ENCODE measurements at places on chromosomes 6 and 20.
A peak's percentile ranks its signal among the peaks of the same experiment; 100 is the strongest.

DNA sequence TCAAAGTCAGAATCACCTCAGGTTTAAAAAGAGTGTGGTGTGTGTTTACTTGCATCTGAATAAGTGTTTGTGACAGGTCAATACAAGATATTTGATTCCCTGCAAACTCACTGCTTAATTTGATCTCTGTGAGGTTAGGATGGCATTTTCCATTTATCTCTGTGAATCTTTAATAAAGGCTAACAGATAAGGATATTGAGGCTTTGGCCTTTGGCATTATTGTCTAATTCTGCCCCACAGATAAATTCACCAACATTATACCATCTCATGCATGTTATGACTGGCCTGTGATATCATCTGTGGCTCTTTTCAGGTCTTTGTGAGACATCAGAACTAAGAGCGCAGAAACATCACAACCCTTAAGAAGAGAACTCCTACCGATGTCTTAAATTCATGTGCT lies 84.7 kb downstream of the TRMT6 start:
- no peak for DNase-seq

- DNase-seq = no peak
Observed at GRCh38 chr6:161732594-161732993, 458.7 kb upstream of the AGPAT4 start.

DNA sequence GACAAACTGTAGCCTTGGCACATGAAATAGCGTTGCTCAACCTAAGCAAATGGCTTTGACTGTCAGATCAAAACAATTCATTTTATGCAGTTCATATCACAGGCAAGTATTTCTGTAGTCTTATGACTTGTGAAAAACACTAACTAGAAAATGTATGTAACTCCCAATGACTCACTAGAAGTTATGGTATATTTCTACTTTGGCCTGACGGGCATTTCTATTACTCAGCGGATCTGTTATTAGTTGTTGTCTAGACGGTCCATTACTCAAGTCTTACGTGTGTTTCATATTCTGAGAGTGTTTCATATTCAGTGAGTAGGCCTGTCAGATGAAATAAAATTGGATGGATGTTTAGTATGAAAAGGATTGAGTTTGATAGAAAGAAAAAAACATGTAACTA lies 880.9 kb downstream of the PRIM2 start:
- no peak for DNase-seq

- DNase-seq = no peak
Observed at GRCh38 chr20:56637576-56637975, 8.5 kb downstream of the TFAP2C start.

DNA sequence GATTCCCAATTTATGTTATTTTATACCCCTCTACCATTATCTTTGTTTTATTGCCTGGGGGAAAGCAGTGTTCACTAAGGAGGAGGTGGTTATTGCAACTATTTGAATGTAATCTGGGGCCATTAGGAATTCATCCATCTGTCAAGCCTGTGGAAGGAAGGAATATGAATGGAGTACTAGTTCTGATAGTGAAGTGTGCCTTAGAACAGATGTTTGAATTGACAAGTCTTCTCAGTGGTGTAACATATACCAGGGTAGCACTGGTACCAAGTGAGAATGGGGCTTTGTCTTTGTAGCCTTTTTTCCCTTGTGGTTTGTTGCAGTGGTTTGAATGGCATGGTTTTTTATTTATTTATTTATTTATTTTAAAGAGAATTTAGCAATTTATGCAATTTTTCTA lies 27.9 kb upstream of the HDAC2 start:
- DNase-seq = no peak

DNA sequence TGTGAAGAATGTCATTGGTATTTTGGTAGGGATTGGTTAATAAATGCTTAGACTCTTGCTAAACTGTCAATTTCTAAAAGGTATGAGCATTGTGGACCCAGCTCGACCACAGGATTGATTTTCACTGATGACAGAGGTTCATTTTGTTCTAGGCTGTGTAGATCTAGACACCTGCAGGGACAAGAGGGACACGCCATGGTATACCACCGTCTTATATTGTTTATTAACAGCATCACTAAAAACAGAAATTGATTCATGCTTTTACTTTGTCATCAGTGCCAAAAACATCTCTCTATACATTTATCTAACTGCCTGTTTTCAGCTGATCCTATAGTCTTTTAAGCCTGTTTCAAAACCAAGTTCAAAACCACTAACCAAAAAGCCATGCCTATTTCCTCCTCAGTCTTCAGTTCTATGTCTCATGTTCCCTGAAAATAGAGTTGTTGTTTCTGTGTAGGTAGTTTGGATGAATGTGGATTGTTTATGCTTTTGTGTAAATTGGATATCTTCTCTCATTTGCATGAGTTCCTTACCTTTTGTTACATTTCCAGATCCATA lies 109.8 kb downstream of the JAG1 start:
- no peak for DNase-seq

GRCh38 chr6:44012078-44012493 lies 115.2 kb downstream of the MRPL14 start:
- DNase-seq = no peak

GRCh38 chr6:15516378-15516777 lies 146.4 kb downstream of the DTNBP1 start:
- DNase-seq = no peak

DNA sequence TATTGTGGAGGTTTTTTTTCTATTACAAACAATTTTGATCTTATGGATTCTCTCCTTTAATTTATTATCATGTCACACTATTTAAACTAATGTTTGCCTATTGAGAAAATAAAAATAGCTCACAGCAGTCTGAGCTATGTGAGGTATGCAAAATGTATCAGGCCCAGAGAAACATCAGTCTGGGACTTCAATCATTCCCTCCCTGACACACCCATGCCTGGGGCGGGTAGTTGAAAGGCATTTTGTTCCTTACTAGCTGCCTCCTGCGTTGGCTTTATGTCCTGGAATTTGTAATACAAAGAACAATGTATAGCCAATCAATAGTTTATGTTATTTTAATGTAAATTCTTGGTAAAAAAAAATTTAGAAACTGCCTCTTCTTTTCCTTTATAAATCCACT lies 403.3 kb downstream of the EPM2A start:
- no peak for DNase-seq

DNA sequence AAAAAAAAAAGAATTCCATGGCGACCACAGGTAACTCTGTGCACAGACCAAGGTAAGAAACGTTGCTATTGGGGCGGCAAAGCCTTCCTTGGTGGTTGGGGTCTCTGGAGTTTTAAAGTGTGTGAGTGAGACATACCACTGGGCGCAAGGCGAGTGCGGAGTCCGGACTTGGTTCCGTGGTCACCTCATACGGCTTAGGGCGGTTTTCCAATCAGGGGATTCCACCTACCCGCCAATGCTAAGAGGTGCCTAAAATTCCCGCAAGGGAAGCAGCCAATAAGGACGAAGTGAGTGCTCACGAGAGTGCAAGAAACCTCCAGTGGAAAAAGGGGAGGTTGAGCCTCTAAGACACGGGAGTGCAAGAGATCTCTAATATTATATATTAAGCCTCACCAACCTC lies 68.6 kb upstream of the PRSS16 start:
- DNase-seq = no peak

- DNase-seq = no peak
Observed at GRCh38 chr6:71222671-71223070, 65.9 kb upstream of the OGFRL1 start.

DNA sequence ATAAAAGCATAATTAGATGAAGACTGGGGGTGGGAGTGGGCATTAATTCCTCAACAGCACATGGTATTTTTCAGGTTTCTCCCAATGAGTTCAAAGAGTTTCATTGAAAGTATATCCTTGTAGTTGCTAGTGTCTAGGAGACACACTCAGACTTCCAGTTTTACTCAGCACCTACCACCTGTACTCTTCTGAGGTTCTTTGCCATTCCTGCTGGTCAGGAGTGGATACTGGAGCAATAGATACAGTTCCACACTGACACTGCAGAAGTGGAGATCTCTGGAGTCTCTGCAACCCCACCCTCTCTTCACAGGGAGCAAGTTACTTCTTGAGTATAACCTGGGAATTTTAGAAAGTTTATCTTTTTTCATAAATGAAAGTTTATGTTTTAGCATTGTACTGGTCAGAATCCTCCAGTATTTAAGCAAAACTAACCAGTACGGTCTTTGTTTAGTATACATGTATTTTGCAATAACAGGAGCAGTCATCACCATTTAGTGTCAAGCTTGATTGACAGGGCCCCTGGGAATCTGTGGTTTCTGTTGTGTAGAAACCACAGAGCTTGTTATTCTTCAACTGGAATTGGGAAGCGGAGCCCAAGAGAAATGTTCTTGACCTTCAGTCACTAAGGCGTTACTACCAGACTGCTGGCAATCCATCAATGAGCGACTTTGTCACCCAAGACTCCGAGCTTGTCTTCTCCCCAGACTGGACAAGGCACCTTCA lies 148.1 kb downstream of the ZDHHC14 start:
- no peak for DNase-seq

DNA sequence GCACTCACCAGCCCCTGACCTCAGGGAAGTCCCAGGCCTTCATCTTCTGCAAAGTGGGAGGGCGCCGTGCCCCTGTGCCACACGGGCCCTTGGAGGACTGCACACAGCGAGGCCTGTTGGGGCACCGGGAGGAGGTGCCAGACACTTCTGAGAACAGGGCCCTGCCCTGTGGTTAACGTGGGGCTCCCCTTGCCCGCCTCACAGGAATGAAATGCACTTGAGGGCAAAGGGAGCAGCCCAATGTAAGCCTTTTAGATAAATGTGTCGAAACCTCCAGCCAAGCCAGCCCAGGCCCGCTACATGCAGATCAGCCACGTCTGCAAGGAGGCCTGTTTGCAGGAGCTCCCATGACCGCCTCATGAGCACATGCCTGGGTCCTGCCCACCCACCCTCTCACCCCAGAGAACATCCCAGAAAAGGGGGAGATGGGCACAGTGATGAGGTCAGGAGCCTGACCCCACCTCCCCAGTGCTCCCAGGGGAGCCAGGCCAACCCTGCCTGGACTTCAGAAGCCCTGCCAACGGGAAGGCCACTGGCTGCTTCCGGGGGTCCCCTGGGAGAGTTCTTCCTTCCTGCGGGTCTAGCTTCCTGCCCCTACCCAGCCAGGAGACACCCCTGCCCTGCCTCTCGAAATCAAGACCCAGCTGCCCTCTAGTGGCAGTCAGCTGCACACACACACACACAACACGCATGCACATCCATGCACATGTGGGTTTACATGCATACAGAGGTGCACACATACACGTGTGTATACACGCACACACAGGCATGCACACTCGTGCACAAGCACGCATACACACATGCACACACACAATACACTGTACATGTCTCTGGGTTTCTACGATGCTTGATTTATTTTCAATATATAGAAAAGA lies 178.7 kb downstream of the TAF4 start:
- peak; percentile 15 for DNase-seq

DNA sequence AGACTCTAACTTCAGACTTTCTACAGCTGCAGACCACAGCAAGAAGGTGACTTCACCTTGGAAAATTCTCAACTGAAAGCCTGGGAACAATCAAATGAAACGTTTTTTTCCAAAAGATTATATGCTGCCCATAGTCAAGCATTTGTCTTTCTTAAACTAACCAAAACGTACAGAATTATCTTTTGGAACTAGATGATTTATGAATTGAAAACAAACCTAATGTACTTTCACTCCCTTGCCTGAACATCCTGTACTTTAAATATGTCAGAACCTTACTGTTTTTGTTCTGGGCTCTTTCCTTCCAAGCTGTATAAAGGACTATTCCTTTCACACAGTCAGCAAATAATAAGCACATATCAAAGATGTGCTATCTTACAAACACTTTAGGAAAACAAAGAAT lies 62.4 kb upstream of the TNFAIP3 start:
- DNase-seq = no peak

GRCh38 chr6:33019372-33019771 lies 10.0 kb upstream of the HLA-DOA start:
- no peak for DNase-seq

- DNase-seq = no peak
Observed at GRCh38 chr6:89010825-89011224, 47.4 kb upstream of the RNGTT start.

GRCh38 chr20:62344782-62345181 lies 22.3 kb downstream of the LAMA5 start:
- DNase-seq = no peak

- no peak for DNase-seq
Observed at GRCh38 chr6:31718265-31718664, 3.1 kb downstream of the LY6G6D start.

GRCh38 chr20:62063315-62063980 lies 2.2 kb downstream of the TAF4 start:
- no peak for DNase-seq

GRCh38 chr6:73790574-73790973 lies 94.6 kb downstream of the CD109 start:
- DNase-seq = no peak

GRCh38 chr6:167842457-167842856 lies 15.7 kb downstream of the AFDN start:
- no peak for DNase-seq

GRCh38 chr6:127765949-127766348 lies 134.9 kb downstream of the THEMIS start:
- DNase-seq = no peak

GRCh38 chr6:162090734-162091133 lies 636.8 kb downstream of the PRKN start:
- DNase-seq = no peak

GRCh38 chr6:76593668-76594067 lies 521.2 kb upstream of the IMPG1 start:
- DNase-seq = no peak

GRCh38 chr20:56629464-56630085 lies 469 bp downstream of the TFAP2C start:
- no peak for DNase-seq
